ENCODE measurements at places on chromosomes 3 and 15. TPM values are rescaled to one million over a fixed set of nuclear protein-coding genes. Genes with fewer than 3 reads are reported as not detected.

GRCh38 chr3:5264896-5265770 lies 77.6 kb downstream of the EDEM1 start:
- DNase-seq = no peak

GRCh38 chr3:1139071-1139470 lies 46.2 kb downstream of the CNTN6 start:
- DNase-seq = no peak

- DNase-seq = no peak
These were observed 27.0 kb upstream of the RNF7 start for GRCh38 chr3:141710888-141711616.

GRCh38 chr3:188788621-188789081 lies 383.1 kb upstream of the TPRG1 start:
- DNase-seq = no peak

DGKG gene
- 0.14 TPM for total RNA-seq

LRRC3B gene
- total RNA-seq = not detected

GRCh38 chr3:125367403-125368230 lies 7.5 kb downstream of the ZNF148 start:
- no peak for DNase-seq

ZMYND10 gene
- total RNA-seq = 1.4 TPM

DNA sequence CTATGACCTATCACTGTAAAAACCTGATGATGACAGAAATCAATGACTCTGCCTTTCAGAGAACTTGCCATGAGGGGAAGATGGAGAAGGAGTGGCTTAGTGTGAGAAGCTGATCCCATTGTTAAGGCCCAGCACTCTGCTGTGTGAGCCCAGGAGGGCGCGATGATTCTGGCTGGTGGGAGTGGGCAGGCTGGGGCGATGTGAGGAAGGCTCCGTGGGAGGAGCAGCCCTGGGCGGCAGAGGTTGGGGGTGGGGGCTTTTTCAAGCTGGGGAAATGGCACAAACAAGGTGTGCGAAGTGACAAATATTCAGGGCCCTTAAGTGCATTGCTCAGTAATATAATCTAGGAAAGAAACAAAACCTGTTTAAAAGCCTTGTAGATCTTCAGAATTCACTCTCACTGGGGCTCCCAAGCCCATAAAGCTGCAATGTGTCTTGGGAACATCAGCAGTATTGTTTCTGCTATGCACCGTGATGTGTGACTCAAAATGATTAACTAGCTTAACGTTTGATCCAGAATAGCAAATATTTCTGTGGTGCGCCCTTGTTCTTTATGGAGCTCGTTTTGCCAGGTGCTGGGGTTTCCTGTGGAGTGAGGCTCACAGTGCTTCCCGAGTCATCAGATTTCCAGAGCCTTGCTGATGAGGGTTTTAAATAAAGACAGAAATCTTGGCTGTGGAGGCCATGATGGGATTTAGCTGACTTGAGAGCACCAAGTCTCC lies 141.0 kb downstream of the CHDH start:
- no peak for DNase-seq

DNAH12 gene
- total RNA-seq = 0.43 TPM

GRCh38 chr15:74040109-74040850 lies 42.1 kb downstream of the GOLGA6A start:
- no peak for DNase-seq

DNA sequence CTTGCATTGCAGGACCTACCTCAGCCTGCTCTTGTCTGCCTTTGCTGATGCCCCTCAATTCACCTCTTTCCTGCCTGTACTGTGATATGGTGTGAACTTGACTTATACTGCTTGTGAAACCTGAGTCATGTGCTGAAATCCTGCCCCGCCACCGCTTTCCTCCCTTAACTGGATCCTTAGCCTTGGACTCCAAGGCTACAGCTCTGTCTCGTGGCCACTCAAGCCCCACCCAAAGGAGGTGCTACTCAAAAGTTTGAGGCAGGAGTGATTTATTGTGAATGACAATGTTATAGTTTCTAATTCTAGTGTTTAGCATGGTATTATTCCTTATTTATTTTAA lies 56.1 kb downstream of the MYZAP start:
- DNase-seq = no peak

GRCh38 chr3:152269831-152270734 lies 1.4 kb downstream of the MBNL1 start:
- peak; percentile 81 for DNase-seq

GRCh38 chr3:134449277-134449676 lies 36.5 kb downstream of the ANAPC13 start:
- DNase-seq = no peak

SMCO1 gene
- not detected for total RNA-seq

- DNase-seq = no peak
These were observed 105.1 kb downstream of the SNRPN start for GRCh38 chr15:25059698-25060471.

GRCh38 chr3:116018646-116019045 lies 395.3 kb downstream of the GAP43 start:
- no peak for DNase-seq

- DNase-seq = no peak
These were observed 175.4 kb upstream of the TP63 start for GRCh38 chr3:189455641-189456417.

GRCh38 chr15:66938114-66938830 lies 127.1 kb upstream of the SMAD3 start:
- no peak for DNase-seq

- DNase-seq = no peak
These were observed 386.2 kb downstream of the EFHB start for GRCh38 chr3:19547665-19548464.

SERPINI1 gene
- 0.47 TPM for total RNA-seq

DNA sequence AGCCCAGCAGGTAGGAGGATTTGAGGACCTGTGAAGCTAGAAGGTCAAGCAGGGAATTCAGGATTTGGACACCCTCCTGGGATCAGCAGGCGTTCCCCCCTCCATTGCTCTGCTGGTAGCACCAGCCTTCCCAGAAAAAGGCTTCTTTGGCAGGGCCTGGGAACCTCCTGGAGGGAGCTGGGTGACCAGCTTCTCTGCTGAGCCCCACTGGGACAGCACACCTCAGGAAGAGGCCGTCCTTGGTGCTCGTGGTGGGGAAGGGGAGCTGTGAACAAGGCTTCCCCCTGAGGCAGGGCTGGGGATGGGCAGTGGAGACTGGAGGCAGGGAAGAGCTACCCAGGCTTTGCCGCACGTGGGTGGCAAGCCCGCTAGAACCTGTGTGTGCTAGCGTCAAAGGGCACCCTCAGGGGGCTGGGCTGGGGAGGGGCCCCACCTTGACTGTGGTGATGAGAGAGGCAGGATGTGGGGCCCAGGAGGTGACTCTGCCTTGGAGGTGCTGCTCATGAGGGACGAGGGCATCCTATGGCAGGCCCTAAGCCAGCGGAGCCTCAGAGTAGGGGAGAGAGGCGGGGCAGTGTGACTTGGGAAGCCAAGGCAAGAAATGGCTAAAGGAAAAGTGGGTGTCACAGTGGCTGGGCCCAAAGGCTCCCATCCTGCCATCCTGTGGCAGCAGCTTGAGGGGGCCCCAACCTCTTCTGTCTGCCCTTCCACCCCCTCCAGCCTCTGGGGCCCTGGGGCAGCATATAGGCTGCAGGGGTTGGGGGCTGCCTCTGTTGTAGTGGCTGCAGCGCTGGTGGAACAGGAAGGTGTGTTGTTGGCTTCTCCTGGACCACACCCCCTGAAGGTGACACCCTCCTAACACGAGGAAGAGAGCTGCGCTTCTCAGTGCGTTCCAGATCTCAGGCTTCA lies 20.7 kb downstream of the KLF13 start:
- no peak for DNase-seq

- no peak for DNase-seq
These were observed 15.0 kb downstream of the SNAPC5 start for GRCh38 chr15:66482539-66482938.

DNA sequence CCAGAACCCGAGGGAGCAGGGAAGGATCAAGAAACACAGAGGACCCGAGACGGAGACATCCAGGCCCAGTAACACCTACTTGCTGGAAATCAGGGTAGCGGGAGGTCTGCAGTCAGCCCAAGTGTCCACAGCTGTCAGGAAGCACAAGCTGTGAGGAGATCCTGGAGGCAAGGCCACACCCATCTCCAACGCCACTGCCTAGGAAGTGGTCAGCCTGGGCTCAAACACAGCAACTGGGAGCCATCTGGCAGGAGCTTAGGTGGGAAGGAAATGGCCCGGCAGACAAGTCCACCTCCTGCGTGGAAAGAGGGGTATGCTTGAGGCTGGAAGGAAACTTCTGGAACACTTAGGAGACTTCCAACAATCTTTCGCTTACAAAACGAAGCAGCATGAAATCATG lies 407.1 kb downstream of the VPS13C start:
- DNase-seq = no peak

DNA sequence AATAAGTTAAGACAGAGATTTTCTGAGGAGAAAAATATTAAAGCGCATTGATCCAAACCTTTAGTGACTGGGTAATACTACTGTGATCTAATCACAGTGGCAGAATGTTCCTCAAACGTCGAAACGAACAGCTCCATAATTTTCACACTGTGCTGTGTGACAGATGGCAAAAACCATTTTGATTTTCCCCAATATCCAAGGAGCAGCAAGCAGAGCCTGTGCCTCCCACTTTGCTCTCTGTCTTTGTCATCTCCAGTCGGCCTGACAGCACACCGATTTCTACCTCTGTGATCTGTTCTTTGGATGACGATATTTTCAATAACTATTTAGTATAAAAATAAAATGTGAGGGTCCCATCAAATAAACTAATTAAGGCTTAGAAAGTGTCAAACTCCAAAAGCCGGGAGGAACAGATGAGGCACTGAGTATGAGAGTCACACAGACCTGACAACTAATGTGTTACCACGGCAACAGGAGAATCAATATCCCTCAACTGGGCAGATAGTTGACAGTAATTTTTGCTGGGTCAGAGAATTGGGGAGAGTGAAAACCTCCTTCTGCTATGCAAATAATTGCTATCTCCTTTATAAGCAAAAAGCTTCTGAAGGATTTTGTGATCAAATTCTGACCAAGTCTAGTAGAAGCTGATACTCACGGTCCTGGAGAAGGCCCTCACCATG lies 489.1 kb upstream of the CFAP20DC start:
- no peak for DNase-seq

IMPG2 gene
- 0.32 TPM for total RNA-seq

DNA sequence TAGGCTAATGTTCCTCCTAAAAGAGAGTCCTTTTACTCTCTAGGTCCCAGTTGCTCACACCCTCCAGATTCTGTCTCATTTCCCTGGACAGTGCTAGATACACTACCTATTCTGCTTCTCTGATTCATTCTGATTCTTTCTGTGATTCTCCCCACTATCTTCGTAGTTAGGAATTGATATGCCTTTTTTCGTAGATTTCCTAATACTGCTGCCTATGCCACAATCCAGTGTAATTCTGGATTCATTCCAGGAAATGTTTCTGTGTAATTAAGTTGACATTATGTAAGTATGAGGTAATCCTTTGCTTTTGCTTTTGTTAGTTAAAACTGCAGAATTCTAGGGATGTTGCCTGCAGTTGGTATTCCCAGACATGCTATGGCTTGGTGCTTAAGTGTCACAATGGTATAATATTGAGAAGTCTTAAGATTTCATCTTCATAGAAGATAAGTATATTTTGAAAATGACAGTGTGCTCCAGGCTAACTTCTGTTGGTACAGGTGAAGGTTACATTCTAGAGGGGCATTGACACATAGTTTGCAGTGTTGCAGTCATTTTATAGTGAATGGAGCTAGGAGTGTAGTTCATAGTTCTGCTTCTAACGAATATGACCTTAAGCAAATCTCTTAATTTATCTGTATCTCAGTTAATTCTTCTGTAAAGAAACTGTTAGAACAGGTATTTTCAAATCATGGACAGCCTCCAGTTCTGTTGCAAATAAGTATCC lies 54.3 kb downstream of the RIOX2 start:
- no peak for DNase-seq

SLC2A2 gene
- not detected for total RNA-seq

NLGN1 gene
- total RNA-seq = not detected

DNA sequence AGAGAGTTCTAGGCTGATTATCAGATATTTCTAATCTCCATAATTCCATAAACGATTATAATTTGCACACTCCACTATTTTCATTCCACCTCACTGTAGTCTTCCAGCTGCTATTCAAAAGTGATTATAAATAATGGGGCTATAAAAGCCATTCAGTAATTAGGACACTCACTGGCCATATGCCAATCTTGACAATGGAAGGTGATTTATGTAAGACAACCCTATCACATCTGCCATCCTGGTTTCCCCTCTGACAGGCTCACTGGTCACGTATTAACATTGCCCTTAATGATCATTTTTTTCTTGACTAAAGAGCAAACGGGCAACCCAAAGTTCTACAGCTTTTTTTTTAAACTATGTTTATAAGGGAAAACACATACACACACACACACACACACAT lies 402.4 kb downstream of the MAGI1 start:
- DNase-seq = no peak

STAC gene
- not detected for total RNA-seq

DNA sequence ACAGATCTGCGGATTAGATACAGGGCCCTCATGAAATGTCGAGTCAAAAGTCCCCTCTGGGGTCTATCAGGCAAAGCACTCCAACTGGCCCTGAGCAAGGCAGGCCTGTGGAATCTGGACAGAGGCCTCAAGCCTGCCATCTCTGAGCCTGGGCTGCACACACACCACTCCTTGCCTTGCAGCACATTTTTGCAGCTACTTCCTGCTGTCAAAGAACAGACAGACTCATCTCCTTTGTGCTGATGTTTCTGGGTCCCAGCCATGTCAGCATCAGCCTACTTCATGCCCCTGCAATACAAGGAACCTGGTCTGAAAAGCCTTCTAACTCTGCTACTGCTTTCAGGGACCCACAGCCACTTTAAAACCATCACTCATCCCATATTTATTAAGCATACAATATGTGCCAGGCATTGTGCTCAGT lies 60.6 kb upstream of the IL12A start:
- no peak for DNase-seq

DNA sequence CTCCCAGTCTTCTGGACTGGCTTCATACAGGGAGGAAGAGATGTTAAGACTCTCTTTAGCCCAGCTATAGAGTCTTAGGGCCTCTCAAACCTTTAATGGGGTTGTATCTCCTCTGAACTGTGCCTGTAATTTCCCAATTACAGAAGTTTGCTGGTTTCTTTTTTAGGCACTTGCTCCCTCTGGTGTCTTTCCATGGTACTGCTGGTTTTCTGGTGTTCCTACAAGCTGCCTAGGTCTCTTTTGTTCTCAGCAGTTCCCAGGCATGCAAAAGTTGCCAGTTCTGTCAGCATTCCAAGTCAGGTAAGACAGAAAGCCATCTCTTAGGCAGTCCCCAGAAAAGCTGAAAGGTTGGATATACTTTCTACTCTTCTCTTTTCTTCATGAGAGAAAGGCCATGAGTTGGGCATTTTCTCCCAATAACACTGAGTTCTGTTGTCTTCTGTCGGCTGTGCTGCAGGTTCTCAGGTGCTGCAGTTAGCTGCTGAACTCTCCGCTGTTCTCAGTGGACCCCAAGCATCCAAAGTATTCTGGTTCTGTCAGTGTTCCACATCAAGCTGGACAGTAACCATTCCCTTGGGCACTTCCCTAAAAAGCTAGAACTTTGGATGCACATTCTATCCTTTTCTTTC lies 54.4 kb upstream of the EHHADH start:
- peak; percentile 91 for DNase-seq

All from Karpas-422 (cell line).